ENCODE measurements at places on chromosomes 3 and 15. TPM values are rescaled to one million over a fixed set of nuclear protein-coding genes. Genes with fewer than 3 reads are reported as not detected.

WNT5A gene
- not detected for polyA plus RNA-seq

CEP70 gene
- 0.11 TPM for polyA plus RNA-seq

RARB gene
- polyA plus RNA-seq: not detected

GOLGA8T gene
- polyA plus RNA-seq: 0.11 TPM

MESP2 gene
- polyA plus RNA-seq: 0.67 TPM

LMCD1 gene
- polyA plus RNA-seq: 0.09 TPM

GRM7 gene
- polyA plus RNA-seq: not detected

CPNE9 gene
- polyA plus RNA-seq: not detected
